ENCODE measurements at places on chromosomes 2 and 18.

GRCh38 chr2:64273524-64274398 lies 129.5 kb upstream of the PELI1 start:
- DNase-seq: no peak

- peak; percentile 85 for DNase-seq
Observed at GRCh38 chr2:239181074-239181902, 219.5 kb downstream of the HDAC4 start.

DNA sequence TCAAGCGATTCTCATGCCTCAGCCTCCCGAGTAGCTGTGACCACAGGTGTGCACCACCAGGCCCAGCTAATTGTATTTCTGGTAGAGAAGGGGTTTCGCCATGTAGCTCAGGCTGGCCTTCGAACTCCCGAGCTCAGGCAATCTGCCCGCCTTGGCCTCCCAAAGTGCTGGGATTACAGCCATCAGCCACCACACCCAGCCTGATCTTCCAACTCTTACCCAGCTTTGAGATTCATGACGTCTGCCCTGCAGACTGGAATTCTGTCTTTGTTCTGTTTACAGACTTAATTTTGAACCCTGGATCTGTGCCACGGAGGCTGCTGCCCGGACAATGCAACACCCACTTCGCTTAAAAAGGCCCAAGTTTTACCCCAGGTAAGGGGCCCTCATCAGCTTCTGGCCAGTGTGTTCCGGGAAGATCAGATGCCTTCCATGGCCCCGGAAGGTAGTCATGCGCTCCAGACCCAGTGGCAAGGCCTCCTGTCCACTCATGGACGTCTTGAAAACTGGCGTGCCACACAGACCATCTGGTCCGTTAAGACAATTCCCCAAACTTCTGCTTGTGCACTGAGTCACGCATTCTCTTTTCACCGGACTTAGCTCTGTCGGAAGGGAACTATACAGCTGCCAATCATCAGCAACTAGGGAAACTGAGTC lies 5.5 kb downstream of the PXDN start:
- DNase-seq: no peak

- DNase-seq: no peak
Observed at GRCh38 chr18:74268933-74269620, 22.7 kb downstream of the CYB5A start.

- DNase-seq: no peak
Observed at GRCh38 chr2:73133566-73134197, 20.9 kb upstream of the RAB11FIP5 start.

- DNase-seq: no peak
Observed at GRCh38 chr2:15939556-15939853, 845 bp upstream of the MYCN start.

Data from NCI-H146 (cell line).